NT2/D1 (cell line): ENCODE measurements at places on chromosomes 12 and 14.

DNA sequence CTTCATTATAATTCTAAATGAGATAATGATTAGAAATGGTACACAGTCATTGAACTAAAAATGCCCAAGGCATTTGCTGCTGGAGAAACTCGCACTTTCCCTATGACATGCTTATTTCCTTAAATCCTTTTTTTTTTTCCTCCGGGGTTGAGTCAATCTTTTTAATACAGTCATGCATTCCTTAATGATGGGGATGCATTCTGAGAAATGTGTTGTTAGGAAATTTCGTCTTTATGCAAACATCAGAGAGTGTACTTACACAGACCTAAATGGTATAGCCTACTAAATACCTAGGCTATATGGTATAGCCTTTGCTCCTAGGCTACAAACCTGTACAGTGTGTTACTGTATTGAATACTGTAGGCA lies 29.8 kb upstream of the DACT1 start:
- DNase-seq: no peak

GRCh38 chr12:47835006-47835830 lies 15.5 kb upstream of the HDAC7 start:
- DNase-seq: no peak

GRCh38 chr12:124311292-124312109 lies 16.6 kb downstream of the RFLNA start:
- DNase-seq: no peak

- DNase-seq: no peak
These were observed 5.7 kb downstream of the RASAL1 start for GRCh38 chr12:113129664-113130456.

DNA sequence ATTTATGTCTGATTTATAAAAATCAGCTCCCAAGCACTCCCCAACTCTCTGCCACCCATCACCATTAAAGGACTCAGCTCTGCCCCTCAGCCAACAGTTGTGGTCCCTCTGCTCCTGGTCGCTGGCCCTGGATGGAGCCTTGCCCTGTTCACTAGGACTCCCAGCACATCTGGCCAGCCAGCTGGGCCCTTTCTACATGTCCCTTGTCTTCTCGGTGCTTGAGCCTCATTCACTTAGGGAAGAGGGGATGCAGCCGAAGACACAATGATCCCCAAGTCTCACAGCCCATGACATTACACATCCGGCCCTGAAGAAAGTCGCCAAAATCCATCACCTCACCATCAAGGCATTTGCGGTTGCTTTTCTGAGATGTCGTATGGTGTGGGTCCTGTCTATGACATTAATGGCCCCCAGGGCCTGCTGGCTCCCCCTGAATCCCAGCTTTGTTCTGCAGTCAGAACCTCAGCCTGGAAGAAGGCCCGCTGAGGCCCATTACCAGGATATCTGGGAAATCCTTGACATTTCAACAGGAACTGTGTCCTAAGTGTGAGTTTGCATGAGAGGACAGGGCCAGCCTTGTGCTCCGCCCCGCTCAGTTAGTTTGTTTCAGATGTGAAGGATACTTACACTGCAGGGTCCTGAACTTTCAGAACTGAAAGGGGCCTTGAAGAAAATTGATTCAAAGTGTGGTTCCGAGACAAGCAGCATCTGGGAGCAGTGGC lies 19.1 kb downstream of the TSPAN11 start:
- DNase-seq: no peak

DNA sequence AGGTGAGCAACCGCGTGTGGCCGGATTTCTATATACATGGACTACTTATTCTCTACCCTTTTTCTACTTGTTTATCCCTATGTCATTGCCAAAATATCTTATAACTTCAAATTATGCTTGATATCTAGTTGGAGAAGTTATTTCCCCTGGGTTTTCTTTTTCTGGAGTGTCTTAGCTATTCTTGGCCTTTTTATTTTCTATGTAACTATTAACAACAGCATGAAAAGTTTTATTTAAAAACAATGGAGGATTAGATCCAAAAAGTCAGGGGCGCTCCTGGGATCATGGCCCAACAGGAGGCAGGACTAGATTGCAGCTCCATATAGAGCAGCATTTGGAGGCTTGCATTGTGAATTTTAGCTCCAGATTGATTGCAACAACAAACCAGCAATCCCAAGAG lies 8.6 kb upstream of the STRAP start:
- no peak for DNase-seq

- peak; percentile 57 for DNase-seq
These were observed 143.6 kb downstream of the RGS6 start for GRCh38 chr14:72075649-72076334.

- DNase-seq: no peak
These were observed 338.0 kb downstream of the RMST start for GRCh38 chr12:97800561-97800960.

DNA sequence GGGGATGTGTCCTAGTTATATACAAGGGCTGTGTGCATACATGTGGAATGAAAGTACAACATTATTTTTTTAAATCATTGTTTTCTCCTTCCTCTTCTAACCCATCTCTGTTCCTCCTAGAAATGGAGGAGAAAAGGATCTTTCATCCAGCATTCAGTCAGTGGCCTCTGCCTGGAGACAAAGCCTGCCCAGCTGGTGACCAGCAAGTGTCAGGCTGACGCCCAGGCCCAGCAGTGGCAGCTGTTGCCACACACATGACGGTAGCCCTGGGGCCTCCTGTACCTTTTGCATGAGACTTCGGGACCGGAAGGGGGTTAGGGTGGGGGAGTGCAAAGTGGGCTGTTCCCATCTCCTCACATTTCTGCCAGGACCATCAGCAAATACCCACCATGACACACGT lies 46.2 kb downstream of the ERH start:
- no peak for DNase-seq

DNA sequence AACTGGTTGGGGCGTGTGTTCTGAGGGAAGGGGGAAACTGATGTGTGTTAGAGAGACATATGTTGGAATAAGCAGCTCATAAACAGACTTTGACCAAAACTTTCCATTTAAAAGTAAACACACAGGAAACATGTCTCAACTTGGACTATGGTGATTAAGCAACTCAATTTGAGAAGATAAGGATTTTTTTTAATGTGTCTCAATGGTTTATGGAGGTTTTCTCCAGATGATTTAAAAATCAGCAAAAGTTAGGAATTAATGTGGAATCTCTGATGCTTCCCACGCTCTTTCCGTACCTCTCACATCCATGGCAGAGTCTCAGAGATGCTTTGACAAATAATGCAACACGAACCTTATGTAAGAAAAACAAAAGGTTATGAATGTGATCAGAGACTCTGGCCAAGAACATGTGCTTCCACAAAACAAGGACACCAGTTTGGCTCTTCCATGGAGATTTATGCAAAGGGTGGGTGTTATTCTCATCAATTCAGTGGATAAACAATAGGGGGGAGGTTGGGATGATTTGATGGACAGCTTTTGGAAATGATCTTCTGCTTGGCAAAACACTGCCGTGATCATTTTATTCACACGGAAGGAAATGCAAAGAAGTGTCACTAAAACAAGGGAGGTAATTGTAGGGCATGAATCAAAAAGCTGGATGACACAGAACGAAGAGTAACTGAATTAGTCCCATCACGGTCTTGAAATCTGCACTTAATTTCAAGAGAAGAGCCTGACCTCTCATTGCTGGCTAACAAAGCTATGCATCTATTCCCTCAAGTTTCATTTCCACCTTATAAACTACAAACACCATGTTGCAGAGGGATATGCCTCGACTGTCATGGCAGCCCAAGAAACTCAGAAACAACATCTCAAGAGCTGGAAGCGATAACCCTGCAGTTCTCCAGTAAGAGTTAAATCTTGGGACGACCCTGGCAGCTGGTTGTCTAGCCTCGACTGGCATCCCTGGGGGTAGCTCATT lies 76.5 kb downstream of the FOXN3 start:
- no peak for DNase-seq

- DNase-seq: no peak
These were observed 83.4 kb upstream of the NTF3 start for GRCh38 chr12:5348491-5348890.

- DNase-seq: no peak
These were observed 3.6 kb upstream of the RHOF start for GRCh38 chr12:121796855-121797751.

DNA sequence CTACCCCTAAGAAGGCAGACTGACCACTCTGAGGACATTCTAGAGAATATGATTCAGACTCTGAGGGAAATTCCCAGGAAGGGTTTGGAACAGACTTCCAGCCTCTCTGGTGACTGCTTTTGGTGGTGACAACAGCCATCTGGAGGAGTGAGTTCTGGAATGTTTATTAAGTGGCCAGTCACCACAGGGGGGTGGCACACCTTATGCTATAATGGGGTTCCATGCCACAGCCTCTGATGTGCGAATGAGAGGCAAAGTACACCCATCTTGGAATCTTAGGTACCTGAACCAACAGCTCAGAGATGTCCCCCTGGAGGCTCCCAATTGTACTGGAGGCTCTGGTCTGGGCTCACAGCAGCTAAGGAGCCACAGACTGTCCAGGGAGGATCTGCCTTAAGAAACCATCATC lies 9.5 kb upstream of the TINF2 start:
- no peak for DNase-seq

GRCh38 chr12:84891106-84891838 lies 21.3 kb downstream of the SLC6A15 start:
- DNase-seq: no peak
